ENCODE measurements at places on chromosomes 5 and 9.
A peak's percentile ranks its signal among the peaks of the same experiment; 100 is the strongest.

DNA sequence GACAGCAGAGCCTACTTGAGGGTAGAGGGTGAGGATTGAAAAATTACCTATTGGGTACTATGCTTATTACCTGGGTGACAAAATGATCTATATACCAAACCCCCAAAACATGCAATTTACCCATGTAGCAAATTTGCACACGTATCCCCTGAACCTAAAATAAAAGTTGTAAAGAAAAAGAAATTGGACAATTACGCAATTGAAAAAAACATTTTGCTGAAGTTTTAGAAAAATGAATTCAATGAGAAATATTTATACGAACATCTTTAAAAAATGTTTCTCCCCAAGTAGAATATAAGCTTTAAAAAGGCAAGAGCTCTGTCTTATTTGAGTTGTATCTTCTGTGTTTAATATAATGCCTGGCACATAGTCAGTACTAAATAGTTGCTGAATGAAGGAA lies 30.3 kb upstream of the TRAF1 start:
- DNase-seq, result no peak

DNA sequence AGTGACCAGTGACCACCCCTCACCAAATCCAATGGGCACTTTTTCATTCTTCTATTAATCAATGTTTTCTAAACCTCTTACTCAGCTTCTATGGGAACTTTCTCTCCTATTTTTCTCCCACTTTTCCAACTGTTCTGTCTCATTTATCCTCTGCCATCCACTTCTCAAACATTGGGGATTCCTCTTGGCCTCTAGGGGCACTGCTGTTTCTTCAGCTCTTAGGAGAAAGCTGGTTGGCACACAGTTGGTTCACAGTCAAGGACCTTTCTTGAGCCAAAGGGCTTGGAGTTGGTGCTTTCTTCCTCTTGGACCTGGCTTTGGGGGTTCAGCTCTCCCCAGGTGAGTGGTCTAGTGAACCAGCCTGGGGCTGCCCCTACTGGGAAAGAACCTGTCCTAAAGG lies 112.2 kb upstream of the LHFPL2 start:
- DNase-seq, result no peak

DNA sequence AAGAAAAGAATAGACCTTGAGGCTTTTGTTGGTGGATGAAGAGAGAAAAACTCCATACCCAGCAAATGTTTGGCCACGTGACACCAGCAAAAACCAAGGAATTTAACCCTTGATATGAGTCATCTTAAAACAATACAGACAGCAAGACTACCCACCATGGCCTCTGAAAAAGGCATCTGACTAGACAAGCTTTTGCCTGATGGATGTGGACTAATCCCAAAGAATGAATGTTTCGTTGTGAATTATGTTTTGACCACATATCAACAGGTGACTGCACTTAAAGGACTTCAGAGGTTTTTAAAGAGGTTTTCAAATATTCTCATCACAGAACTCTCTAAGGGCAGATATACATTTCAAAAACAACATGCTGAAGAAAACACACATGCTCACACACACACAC lies 33.0 kb upstream of the SLC1A3 start:
- DNase-seq, result peak; percentile 59

GRCh38 chr5:161286066-161286655 lies 260.4 kb downstream of the GABRB2 start:
- no peak for DNase-seq

DNA sequence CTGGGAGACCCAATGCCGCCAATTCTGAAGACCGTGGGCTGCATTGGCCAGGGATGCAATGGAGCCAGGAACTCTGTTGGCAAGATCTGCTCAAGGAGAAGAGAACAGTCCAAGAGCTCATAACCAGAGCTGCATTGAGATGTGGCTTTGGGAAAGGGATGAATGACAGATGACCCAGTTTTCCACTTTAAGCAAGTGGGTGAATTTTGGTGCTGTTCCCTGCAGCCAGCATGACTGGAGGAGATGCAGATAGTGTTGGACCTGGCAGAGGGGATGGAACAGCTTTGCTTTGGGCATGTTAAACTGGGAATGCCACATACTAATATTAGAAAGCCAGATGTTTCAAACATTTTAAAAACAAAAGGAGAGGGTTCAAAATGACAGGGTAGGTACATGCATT lies 143.1 kb downstream of the FSTL4 start:
- DNase-seq, result no peak
